ENCODE measurements at places on chromosomes 3 and 15.

DNA sequence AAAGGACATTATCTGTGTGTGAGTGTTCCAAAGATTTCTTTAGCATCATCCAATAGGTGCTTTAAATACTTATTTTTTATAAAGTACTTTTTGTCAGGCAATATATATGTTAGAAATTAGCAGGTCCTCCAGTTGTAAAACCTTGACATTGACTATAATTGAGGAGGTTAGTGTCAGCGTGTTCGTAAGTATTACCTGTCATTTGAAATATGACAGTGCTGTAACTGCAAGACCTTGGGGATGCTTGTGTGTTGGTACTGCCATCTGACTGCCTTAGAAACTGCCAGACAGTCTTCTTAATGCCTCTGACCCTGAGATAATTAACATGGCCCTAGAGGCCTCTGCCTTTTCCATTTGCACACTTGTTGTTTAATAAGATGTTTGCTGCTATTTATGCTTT, 170.7 kb downstream of the NAALADL2 start:
- no peak for DNase-seq

DNA sequence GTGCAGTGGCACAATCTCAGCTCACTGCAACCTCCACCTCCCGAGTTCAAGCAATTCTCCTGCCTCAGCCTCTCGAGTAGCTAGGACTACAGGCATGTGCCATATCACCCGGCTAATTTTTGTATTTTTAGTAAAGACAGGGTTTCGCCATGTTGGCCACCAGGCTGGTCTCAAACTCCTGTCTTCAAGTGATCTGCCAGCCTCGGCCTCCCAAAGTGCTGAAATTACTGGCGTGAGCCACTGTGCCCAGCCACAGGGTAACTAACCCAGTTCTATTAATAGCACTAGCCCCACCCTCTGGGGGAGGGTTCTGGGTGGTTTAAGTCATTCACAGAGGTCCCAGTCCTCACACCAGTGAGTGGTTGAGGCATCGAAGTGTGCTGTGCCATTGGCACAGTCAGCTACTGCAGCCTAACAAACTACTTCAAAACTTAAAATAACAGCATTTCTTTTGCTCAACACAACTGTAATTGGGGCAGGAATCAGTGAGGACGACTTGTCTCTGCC, 44.0 kb downstream of the RHCG start:
- DNase-seq = no peak

DNA sequence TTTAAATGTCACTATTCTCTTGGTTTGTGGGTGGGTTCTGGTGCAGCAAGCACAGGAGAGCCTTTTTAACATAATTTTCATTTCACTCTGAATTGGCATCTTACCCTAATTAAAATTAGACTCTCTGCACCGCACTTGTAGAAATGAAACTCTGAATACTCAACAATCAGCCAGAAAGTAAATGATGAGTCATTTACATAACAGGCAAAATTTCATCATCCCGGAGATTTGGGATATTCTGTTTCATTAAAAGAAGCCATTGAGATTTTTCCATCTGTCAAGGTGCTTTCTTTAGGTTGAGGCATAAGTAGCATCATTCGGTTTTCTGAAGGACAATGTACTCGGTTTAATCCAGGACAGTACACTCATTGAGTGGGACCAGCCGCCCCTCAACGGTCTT, 111.0 kb downstream of the RFTN1 start:
- DNase-seq = no peak

- no peak for DNase-seq
These were observed 32.4 kb upstream of the SPPL2A start for GRCh38 chr15:50797926-50798325.

- DNase-seq = no peak
These were observed 93.2 kb downstream of the UACA start for GRCh38 chr15:70669966-70670658.

DNA sequence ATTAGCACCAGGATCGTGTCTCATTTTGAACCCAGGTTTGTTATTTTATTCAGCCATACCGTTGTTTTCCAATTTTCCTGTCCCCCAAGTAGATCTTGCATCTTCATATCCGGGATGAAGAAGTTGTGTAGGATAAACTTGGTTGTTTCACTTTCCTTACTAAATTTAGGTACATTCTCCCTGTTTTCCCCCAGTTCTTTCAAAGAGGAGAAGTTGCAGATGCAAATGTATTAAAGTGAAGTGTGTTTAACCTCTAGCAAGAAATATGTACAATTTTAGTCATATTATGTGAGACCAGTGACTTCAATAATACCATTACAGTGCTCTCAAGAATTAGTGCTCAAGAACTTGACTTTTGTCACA, 1.3 kb downstream of the ATXN7 start:
- DNase-seq = no peak

GRCh38 chr3:192957441-192958021, 39.9 kb upstream of the MB21D2 start:
- DNase-seq = no peak

DNA sequence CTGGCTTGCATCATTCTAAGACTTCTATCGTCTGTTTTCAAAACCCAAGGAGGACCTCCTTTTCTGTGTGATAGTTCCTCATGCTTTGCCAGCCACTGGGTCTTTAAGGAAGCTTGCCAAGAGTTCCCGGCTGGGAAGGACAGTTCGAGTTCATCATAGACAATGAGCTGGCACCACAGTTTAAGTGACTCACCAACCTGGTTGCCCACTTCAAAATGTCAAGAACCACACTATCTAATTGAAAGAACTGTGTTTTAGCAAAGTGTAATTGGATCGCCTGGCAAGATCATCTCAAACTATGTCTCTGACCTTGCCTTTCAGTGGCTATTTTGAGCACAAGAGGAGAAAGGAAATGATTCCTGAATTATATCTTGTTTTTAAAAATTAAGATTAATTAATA, 27.9 kb downstream of the SOX2 start:
- DNase-seq = no peak
